ENCODE measurements at places on chromosomes 6 and 20. TPM values are rescaled to one million over a fixed set of nuclear protein-coding genes. Genes with fewer than 3 reads are reported as not detected.

Gene NKAIN2
- total RNA-seq, result 0.29 TPM

Gene RGS17
- 3.5 TPM for total RNA-seq

Gene TMEM244
- total RNA-seq, result not detected

DNA sequence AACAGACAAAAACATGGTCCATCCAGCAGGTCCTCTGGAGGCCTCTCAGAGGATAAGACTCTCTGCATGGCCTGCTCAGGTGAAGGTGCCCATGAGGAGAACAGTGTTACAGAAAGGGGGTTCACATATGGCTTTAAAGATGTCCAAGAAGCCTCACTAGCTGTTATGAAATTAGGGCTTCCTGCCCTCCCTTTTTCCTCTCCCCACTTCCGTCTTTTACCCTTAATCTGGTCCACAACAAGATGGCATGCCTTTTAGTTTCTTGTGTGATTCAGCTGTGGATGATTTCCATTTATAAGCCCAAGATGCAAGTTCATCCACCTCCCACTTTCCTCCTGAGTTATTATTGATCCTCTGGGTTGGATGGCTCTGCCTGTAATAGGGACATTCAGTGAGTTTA lies 14.0 kb downstream of the GCNT2 start:
- no peak for DNase-seq

- DNase-seq, result no peak
These were observed 21.8 kb downstream of the CDS2 start for GRCh38 chr20:5148581-5148980.

GRCh38 chr6:161230339-161230738 lies 43.5 kb downstream of the AGPAT4 start:
- DNase-seq, result no peak

- no peak for DNase-seq
These were observed 15.0 kb upstream of the TFAP2A start for GRCh38 chr6:10429638-10430427.

DNA sequence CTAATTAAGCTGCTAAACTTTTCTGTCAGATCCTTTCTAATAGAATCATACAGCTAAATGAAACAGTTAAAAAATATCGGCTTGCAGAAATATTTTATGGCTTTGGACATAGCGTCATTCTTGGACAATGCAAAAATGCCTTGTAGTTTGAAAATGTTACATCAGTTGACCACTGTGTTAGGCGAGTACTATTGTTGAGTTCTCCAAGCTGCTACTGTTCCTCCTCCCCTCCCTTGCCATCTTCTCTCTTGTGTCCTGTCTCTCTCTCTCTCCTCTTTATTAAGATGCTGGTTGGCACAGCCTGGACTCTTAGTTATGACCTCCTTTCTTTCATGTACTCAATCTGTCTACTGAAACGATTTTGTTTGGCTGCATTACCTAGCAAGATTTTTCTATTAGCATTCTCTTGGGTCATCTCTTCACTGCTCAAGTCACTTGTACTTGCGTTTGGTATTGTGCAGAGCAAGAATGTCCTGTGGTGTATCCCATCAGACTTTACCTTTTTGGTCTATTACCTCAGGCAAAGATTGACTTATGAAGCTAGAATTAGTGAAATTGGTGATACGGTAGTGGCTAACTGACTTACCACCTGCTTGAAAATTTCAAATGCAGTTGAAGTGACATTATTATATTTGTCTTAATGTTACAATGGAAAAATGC lies 127.9 kb downstream of the FARS2 start:
- DNase-seq, result no peak

Measured in mucosa of gallbladder (tissue), 1 donor.